Erythroblast (primary cell): ENCODE measurements at places on chromosomes 1 and 21.
A peak's percentile ranks its signal among the peaks of the same experiment; 100 is the strongest.

DNA sequence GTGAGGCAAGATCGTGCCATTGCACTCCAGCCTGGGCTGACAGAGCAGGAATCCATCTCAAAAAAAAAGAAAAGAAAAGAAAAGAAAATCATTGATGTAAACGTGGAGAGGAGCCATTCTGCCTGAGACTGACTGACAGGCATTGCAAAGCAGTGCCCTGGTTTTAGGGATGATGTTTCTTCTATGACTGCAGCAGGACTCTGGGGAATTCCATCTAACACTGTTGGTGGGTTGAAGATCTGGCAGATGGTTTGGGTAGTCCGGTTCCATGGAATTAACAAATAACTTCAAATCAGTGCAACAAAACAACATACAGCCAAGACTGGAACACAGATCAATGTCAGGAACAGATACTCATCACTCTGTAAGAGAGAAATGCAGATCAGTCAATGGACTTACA, 17.8 kb upstream of the LAMC2 start:
- no peak for DNase-seq

- no peak for DNase-seq
These were observed 118.0 kb upstream of the PAXBP1 start for GRCh38 chr21:32889596-32889995.

DNA sequence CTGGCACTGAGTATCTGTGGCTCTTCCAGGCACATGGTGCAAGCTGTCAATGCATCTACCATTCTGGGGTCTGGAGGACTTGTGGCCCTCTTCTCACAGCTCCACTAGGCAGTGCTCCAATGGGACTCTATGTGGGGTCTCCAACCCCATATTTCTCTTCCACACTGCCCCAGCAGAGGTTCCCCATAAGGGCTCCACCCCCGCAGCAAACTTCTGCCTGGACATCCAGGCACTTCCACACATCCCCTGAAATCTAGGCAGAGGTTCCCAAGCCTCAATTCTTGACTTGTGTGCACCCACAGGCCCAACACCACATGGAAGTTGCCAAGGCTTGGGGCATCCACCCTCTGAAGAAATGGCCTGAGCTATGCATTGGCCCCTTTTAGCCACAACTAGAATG, 18.8 kb downstream of the ODF2L start:
- peak; percentile 3 for DNase-seq

- no peak for DNase-seq
These were observed 139.6 kb downstream of the AKT3 start for GRCh38 chr1:243710467-243710866.

DNA sequence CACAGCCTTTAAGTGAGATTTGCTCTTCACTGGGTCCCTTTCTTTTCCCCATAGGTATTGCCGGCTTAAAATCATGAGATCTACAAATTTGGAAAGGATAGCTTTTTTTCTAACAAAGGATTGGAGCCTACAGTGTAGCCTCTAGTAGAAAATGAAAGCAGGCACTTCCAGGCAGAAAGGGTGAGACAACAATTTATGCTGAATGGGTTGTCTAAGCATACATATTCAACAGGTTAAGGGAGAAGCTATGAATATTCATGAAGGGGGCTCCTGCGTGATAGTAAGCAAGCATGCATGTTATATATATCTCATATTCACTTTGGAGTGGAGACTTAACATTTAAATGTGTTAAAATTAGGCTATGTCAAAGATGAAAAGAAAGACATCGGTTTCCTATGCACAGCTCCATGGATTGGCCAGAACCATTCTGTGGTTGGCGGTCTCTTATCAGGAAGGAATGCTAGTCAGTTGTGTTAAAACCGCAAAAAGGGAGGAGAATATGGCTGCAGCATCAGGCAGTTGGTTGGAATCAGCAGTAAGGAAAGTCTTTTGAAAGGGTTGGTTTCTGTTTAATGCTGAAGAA, 66.0 kb downstream of the VCAM1 start:
- DNase-seq = peak; percentile 66

DNA sequence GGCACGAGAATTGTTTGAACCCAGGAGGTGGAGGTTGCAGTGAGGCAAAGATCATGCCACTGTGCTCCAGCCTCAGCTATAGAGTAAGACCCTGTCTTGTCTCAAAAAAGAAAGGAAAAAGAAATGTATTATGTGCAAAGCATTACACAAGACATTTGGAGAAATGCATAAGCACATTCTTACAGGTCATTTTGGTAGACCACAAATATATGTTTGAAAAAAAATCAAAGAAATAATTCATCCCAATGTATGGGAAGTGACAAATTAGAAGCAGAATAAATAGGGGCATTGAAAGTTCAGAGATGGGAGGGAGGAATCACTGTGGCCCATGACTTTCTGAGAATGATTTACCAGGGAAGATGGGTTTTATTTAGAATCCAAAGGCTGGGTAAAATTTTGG, 283.5 kb upstream of the ADAMTS5 start:
- DNase-seq = no peak

GRCh38 chr1:173175514-173176145, 31.5 kb downstream of the TNFSF4 start:
- DNase-seq = no peak

DNA sequence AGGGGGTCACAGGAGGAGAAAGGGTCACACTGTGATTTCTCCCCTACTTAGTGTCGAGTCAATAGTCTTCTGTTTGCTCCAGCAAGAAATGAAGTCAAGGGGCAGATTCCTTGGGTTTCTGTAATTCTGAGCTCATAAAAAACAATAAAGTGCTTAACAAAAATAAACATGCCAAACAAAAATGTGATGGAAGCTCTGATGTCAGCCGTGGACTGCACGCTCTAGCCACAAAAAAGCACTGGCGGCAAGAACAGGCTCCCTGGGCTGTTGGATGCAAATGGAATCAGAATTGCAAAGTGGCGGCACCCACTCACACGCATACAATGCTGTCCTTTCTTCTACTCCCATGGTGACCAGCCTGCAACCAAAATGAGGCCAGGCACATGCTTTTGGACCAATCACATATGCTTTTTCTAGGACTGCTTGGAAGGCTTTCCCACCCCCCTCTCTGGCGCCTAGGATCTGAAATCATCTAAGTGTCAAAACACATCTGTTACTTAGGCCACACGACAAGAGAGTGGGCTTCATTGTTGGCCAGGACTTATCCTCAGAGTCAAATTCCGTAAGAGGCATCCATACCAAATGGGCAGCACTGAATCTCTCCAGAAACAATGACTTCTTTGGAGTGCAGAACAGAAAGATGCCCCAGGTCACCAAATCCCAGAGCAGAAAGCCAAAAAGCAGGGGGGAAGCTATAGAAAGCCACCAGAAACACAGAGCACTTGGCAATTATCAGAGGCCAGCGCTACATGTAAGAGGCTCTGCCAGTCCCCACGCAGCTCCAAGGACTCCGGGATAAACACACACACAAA, 9.2 kb downstream of the C1orf198 start:
- DNase-seq = no peak

- DNase-seq = no peak
These were observed 111.7 kb downstream of the SLC45A1 start for GRCh38 chr1:8429549-8430110.

DNA sequence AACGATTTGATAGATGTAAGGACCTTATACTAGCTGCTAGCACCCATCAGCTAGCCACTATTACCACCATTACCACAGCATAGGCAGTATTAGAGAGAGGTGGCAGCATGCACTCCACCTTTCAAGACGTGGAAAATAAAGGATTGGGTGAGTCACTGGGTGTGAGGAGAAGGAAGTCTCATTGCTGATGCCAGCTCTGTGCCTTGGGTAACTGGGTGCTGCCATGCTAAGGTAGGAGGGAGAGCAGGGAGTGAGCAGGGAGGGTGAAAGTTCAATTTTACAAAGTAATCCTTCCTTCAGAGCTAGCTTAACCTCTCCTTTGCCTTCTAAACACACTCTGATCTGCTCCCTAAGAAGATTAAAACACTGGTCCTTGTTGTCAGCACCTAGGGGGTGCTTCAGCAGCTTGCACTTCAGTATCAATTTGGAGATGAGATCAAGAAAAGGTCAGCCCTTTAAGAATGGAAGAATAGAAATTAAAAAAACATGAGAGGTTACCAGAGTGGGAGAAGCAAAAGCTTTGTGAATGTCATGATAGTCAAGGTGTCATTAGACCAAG, 1.8 kb upstream of the LIN9 start:
- no peak for DNase-seq
